OCI-M1 (cell line): ENCODE measurements at places on chromosomes 7 and 10.

GRCh38 chr7:39493934-39494333 lies 72.3 kb upstream of the YAE1 start:
- no peak for DNase-seq

- DNase-seq, result no peak
Measured at GRCh38 chr7:147982307-147982706, 608.3 kb upstream of the C7orf33 start.

DNA sequence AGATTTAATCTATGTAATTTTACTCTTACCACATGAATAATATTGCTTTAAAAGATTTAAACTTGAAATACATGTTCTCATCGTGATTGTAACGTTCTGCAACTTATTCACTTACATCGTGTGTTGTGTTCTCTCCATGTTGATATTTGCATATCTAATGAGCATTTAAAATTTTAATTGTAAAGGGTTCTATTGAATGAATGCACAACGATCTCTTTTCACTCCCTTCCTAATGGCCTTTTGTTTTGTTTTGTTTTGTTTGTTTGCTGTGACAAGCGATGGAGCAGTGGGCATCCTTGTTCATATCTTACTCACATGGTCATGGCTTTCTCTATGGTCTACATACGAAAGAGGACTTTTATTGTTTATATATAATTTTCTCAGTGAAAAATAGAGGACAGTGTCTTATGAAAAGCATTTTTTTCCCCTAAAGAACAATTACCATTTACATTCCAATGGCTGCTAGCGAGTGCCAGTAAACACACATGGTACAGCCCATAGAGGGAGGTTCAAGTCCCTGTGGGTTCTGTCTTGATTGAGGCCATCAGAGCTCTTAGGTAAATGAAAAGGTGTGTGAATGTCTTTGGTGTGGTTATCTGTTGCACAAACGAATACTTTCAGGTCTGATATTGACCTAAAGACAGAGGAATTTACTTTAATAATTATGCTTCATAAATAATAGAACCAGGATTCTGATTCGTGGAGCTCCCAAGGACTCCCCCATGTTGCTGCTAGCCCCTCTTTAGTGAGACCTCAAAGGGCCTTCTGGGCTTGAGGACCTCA lies 32.4 kb downstream of the BTBD16 start:
- no peak for DNase-seq

DNA sequence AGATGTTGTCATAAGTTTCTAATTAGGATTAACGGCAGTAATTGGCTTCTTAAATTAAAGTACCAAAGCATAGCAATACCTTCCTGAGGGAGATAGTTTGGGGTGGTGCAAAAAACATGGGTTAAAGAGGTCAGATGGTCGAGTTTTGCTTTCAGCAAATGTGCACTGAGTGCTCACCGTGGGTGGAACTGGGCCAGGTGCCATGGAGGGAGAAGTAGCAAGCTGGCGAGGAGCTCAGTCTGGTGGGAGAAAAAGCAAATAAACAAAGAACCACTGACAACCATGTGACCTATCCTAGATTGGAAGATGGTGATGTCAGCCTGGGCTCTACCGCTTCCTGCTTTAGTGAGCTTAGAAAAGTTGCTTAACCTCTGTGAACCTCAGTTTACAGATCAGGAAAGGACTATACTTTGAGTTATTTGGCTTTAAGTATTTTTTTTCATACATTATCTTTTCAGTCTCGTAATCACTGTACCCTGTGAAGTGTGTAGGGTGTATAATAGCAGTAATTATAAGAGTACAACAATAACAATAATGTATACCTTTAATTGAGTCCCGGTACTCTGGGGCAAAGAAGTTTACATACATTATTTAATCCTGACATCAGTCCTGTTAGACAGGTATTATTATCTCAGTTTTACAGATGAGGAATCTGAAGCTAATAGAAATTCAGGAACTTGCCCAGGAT lies 69.0 kb upstream of the PDCD4 start:
- peak; percentile 75 for DNase-seq

GRCh38 chr7:101233907-101234547 lies 3.6 kb downstream of the CLDN15 start:
- no peak for DNase-seq

DNA sequence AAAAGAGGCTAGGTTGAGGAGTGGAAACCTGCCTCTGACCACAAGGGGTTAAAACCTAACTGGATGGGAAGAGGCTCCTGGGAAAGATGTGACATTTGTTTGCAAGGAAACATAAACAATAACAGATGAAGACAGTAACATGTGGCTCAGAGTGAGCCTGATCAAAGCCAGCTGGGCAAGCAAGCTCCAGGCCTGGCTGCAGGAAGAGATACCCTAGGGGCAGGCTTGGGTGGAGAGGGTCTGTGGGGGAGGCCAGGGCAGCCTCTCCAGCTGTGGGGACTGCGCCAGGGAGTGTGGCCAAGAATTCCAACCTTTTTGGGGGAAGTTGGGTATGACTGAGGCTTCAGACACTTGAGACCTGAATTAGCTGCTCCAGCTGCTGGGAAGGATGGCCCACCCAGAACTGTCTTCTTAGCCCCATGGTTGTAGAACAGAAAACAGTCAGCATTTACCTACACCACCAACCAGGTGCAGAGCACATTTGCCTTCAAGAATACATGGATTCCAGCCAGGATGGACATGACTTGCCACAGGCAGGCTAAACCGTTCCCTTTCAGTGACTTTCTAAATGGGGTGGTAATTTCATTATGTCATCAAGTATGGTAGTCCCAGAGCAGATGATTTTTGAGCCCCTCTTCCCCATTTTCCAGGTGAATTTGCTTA lies 10.4 kb upstream of the FAM170B start:
- no peak for DNase-seq

- peak; percentile 4 for DNase-seq
Measured at GRCh38 chr7:141674702-141675101, 27.3 kb downstream of the DENND11 start.

DNA sequence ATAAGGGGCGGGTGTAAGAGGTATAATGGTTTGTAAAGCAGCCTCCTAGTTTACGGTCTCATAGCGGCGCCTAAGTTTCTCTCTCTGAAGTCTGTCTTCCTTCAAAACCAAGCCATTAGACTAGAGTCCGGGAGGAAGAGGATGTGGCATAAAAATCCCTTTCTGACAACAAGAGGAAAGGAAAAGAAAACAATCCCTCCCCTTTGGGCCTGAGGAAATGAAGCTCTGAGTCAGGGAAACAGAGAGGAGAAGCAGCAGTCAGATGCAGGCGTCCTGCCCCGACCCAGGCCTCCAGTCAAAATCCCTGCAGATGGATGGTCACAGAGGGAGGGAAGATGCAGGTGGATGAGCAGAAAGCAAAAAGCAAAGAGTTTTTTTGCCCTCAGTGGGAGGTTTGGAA lies 23.7 kb downstream of the PARP12 start:
- DNase-seq, result no peak

GRCh38 chr10:103089493-103089892 lies 103.6 kb downstream of the NT5C2 start:
- DNase-seq, result no peak

DNA sequence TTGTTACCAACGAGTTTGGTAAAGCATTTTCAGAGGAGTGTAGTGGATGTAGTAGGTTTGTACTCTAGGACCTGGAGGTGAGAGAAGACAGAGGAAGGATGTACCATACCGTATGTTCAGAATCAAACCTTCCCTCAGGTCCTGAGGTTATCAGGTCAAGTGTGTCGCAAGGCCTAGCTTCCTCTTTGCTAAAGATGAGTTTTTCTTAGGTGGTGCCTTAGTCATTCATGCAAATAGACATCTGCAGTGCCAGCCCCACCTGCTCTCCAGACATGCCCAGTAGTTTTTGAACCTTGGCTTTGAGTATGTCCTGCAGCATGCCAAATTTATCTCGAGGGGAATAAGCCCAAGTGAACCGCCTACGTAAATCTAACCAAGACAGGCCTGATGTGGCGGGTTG lies 71.3 kb downstream of the HDAC9 start:
- peak; percentile 2 for DNase-seq

DNA sequence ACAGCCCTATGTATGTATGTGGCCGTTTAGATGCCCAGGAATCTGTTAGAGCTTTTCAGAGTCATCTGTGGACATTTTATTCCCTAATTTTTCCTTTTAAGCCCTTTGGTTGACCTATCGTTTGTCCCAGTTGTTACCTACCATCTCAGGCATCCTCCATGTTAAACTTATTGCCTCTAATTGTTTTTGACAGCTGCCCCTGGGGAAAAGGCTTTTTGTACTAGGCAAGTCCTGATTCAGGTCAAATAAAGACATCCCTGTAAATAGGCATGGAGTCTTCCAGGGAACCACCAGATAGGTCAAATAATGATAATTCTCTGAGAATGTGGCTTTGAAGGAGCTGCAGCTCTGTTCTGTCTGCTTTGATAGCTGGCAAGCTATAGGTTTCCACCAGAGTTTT lies 87.7 kb upstream of the CYP26C1 start:
- DNase-seq, result no peak

DNA sequence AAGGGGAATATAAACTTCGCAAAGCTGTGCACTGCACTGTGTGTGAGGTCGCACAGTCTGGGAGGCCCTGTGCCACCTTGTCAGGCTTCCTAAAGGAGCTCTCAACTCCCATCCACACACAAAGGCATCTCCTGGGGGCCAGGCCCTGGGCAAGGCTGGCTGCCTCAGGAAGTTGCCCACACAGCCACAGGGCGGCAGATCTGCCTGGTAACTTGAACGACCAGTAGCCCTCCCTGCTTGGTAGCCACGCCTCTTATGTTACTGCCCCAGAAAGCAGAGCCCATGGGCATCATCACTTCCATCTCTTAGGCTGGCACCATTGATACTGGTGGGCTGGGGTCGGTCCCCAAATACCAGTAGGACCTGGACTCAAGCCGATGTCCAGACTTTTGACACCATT lies 82.8 kb downstream of the HECW1 start:
- no peak for DNase-seq

- no peak for DNase-seq
Measured at GRCh38 chr7:139993169-139993568, 69.6 kb downstream of the PARP12 start.

- DNase-seq, result no peak
Measured at GRCh38 chr7:112272921-112273561, 66.5 kb downstream of the ZNF277 start.

GRCh38 chr10:48900371-48900801 lies 39.3 kb downstream of the LRRC18 start:
- no peak for DNase-seq

DNA sequence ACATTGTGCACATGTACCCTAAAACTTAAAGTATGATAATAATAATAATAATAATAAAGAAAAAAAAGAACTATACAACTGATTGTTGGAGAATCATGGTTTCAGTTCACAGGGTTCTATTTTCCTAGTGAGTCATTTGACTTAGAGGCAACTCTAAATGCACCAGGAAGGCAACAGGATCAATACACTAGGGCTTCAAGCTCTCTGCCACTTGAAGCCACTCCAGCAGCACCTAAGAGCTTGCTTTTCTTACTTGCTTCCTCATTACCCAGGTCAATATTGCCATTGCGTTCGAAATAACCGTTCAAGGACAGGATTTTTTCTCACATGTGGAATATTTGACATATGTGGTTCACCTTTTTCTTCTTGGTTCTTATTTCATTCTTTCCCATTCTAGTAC lies 189.7 kb downstream of the GRM3 start:
- DNase-seq, result no peak

DNA sequence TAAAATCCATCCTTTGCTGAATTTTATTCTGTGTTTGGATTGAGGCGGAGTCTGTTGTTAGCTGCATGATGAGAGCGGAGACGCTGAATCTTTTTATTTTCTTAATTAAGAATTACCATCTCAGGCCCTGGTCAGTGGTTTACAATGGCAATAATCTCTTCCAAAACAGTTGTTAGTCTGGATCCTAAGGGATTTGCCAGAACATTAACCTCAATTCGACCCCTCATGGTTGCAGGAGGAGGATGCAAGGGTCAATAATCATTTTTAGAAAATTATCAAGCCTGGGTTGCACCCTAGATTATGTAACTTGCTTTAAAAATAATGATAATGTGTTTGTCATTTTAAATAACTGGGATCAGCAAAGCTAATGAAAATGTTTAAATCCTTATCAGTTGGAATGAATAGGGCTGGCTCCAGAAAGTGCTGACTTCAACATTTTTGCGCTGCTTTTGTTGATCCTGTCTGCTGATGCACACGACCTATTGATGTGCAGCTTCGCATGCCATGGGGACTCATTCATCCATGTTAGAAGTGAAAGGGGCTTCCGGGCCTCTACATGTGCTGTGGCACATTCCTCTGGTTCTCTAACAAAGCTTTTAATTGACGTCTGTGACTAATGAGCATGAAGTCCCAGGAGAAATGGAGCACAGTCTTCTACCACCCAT lies 80.7 kb upstream of the KIAA1217 start:
- DNase-seq, result no peak

- DNase-seq, result no peak
Measured at GRCh38 chr7:46492466-46492865, 571.4 kb upstream of the IGFBP3 start.

- DNase-seq, result no peak
Measured at GRCh38 chr7:114759347-114760062, 162.4 kb upstream of the MDFIC start.
